ENCODE measurements at places on chromosomes 4 and X.

DNA sequence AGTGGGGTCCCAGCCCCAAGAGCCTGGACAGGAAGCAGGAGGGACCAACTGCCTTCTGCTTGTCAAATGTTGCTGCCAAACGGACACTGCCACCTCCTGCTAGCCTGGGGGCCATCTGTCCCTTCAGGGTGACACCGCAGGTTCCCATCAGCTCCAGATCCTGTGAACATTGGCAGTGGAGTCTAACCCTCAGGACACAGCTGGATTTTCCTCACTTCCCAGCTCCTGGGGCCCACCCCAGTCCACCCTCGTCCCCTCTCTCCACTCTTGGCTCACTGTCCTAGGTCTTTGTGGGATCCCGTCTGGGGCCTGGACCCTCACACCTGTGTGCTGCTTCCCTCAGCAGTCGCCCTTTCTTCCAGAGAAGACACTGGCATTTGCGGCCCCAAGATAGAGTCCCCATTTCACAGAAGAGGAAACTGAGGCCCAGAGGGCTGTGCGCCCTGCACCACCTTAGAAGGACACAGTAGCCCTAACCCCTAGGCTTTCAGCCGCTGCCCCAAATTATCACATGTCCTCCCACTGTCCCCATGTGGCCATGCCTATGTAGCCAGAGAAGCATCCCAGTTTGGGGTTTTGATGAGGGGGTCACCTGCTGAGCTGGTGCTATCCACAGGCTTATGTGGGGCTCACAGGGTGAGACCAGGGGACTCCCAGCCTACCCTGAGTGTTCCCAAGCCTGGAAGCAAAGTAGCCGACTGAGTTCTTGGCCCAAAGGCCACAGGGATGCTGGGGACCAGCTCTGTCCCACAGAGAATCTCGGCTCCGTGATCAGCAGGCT, 20.1 kb downstream of the PPP2R2C start:
- DNase-seq: no peak

DNA sequence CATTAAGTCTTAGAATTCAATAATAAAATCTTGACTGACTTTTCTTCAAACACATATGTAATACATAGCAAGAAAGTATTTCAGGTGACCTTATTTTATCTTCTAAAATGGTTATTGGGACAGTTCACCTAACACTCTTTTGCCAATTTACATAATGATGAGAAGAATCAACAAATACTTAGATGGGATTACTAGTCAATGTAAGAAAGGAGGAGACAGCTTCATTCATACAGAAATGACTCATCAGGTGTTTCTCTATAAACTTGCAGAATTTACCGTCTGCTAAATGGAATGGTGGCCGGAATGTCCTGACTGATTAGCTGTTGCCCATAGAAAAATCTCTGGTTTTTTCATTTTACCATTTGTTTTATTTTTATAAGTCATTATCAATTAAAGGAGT, 115.0 kb upstream of the ETNPPL start:
- DNase-seq: no peak

DNA sequence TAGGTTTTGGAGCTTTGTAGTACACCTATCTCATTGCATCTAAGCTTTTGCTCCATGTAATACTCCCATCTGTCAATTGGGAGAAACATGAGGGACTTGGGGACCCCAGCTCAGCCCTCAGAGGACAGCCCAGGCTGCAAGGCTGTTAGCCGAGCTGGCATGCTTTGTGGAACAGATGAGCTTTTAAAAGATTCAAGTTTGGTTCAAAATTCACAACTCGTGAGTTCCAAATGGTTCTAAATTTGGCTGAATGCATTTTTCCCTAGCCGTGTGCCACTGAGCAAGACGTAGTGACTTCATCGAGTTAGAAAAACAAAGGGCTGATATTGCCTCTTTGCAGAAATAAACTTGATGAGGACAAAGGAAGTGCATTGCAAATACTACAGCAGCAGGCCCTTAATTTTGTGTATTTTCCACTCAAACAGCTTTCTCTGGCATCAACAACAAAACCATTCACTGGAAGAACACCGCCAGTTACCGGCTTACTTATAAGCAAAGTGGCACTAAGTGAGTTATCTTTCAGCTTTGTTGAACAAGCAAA, 165.0 kb upstream of the HS3ST1 start:
- no peak for DNase-seq

- DNase-seq: no peak
Measured at GRCh38 chr4:110310795-110311194, 112.4 kb upstream of the ELOVL6 start.
